Right kidney (tissue), 9 donors: ENCODE measurements at places on chromosomes 7 and 10.

DNA sequence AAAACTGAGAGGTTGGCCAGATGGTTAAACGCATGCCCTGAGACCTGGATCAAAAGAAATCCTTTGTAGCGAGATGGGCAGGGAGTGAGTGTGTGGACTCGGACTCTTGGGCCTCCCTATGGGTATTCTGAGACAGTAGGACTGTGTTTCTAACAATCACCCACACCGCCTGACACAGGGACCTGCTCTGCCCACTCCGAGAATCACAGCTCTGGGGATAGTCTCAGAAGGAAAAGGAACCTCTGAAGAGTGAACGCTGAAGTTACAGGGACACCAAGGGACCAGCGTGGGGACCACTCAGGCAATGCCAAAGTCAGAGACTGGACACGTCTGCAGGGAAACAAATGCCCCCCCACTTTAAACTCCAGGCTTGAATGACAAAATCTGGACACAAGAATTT is 242.1 kb upstream of the TCERG1L start:
- no peak for DNase-seq

DNA sequence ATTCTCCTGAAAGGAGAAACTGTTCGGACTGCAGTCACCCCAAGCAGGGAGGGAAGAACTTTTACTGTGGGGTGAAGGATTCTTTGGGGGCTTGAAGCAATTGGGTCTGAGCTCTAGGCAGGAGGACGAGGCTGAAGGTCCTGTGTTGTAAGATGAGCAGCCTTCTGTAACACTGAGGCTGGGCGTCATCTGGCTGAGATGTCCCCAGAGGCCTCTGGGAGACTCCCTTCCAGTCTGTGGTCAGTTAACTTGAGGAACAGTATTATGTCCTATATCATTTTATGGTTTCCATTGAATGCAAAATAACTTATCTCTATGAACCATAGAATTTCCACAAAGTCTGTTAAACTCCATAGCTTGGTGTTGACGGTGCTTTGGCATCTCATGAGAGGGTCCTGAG is 26.3 kb downstream of the FIGNL1 start:
- no peak for DNase-seq

DNA sequence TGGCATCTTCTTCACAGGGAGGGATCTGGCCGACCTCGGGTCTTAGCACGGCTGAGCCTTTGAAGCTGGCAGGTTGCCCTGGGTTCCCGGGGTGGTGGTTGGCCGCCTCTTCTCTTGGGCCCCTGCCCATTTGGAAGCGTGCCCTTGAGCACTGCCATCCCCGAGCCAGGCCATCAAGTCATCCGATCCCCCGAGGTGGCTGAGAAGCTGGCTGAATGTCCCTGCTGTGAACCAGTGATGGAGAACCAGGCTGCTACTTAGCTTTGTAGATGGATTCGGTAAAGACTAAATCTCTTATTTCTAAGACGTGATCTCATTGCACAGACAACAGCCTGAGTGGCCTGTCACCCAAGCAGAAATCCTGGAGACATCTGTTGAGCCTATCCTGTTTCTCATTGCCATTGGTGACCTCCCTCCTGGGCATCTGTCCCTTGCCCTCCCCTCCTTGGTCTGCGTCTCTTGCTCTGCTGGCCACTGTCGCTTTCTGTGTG is 74.3 kb downstream of the GRK5 start:
- DNase-seq = no peak

DNA sequence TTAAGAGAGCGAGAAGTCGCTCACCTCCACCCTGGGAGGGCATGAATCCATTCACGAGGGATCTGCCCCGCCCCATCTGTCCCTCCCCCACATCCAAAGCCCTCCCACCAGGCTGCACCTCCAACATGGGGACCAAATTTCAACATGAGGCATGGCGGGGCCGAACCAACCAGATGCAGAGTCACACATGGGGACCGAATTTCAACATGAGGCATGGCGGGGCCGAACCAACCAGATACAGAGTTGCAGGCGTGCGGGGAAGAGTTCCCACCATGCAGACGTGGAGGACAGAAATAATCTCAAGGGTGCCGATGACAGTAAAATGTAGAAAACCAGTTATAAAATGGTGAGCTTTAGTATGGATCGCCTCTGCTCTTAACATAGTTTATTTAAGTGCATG is 564.4 kb downstream of the DNAJB6 start:
- no peak for DNase-seq

GRCh38 chr10:70850097-70850496 is 34.3 kb downstream of the SGPL1 start:
- no peak for DNase-seq

DNA sequence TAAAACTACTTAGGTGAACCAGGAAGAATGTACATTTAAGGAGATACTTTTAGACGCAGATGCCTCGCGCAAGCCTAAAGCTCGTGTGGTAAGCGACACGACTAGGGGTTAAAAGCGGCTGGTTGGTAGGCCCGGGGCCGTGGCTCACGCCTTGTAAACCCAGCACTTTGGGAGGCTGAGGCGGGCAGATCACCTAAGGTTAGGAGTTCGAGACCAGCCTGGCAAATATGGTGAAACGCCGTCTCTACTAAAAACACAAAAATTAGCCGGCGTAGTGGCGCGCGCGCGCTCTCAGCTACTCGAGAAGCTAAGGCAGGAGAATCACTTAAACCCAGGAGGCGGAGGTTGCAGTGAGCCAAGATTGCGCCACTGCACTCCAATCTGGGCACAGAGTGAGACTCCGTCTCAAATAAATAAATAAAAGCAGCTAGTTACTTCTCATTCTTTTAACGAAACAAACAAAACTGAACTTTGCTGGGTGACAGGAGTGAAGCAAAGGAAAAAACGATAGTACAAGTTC is 879 bp downstream of the NUDT5 start:
- DNase-seq = peak; percentile 42

- DNase-seq = no peak
These were observed 119.1 kb upstream of the PFKP start for GRCh38 chr10:2948127-2948854.

DNA sequence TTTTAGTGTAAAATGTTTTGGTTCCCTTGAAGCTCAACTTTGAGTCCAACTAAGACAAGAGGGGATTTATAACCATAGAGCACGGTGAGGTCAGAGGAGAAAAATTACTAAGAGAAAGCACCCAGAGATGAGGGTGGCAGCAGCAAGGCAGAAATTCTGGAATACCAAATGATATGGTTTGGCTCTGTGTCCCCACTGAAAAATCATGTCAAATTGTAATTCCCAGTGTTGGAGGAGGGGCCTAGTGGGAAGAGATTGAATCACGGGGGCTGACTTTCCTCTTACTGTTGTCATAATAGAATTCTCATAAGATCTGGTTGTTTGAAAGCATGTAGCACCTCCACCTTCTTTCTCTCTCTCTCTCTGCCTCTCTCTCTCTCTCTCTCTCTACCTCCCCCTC is 19.4 kb upstream of the AKR1C1 start:
- no peak for DNase-seq
